ENCODE measurements at places on chromosomes 1 and 21. TPM values are rescaled to one million over a fixed set of nuclear protein-coding genes. Genes with fewer than 3 reads are reported as not detected.
A peak's percentile ranks its signal among the peaks of the same experiment; 100 is the strongest.

Gene CNR2
- total RNA-seq = not detected

Gene FYB2
- total RNA-seq = not detected

DNA sequence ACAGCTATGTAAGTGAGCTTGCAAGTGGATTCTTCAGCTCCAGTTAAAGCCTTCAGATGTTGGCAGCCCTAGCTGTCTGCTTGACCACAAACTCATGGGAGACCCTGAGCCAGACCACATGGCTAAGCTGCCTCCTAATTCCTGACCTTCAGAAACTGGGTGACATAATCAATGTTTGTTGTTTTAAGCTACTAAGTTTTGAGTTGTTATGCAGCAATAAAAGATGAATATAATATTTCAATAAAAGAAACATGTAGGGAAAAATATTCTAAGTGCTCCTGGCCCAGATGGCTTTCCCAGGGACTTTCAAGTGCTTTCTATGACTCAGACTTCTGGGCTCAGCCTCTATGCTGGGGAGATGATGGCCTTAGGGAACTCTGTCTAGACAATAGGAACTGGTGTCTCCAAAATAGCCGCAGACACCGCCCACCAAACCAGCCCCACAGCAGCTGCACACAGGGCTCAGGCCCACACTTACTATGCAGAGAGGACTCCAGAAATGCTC is 20.3 kb upstream of the AZIN2 start:
- DNase-seq = peak; percentile 96

DNA sequence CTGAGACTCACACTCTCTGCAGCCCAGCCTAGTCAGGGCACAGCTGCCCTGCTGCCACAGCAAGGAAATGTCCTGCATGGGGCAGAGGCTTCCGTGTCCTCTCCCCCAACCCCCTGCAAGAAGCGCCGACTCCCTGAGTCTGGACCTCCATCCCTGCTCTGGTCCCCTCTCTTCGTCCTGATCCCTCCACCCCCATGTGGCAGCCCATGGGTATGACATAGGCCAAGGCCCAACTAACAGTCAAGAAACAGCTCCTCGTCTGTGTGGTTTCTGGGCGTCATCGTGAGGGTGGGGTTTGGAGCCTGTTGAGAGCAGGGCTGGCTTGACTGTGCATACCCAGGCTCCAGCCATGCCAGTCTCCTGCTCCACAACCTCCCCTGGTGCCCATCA is 19.5 kb downstream of the FAAH start:
- DNase-seq = no peak

DNA sequence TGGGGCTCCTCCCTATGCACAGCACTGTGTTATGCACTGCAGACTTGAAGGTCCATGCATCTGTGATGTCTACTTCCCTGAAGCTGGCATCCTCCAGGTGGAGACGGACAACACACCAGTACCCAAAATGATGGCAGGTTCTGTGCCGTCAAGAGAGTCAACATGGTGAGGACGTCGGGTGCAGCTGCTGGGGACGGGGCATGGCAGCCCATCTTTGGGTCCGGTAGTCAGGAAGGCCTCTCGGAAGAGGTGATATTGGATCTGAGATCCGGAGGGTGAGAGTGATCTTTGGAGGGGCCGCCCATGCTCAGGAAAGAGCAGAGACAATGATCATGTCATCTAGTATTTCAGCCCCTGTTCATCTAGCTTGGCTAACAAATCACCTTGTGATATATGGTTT is 104.1 kb downstream of the RIPK4 start:
- DNase-seq = no peak

Gene C1orf116
- total RNA-seq = 0.11 TPM

Gene BTBD8
- total RNA-seq = 2.3 TPM

Gene TSHB
- total RNA-seq = not detected

- no peak for DNase-seq
These were observed 140.7 kb downstream of the DHRS3 start for GRCh38 chr1:12477314-12477713.

DNA sequence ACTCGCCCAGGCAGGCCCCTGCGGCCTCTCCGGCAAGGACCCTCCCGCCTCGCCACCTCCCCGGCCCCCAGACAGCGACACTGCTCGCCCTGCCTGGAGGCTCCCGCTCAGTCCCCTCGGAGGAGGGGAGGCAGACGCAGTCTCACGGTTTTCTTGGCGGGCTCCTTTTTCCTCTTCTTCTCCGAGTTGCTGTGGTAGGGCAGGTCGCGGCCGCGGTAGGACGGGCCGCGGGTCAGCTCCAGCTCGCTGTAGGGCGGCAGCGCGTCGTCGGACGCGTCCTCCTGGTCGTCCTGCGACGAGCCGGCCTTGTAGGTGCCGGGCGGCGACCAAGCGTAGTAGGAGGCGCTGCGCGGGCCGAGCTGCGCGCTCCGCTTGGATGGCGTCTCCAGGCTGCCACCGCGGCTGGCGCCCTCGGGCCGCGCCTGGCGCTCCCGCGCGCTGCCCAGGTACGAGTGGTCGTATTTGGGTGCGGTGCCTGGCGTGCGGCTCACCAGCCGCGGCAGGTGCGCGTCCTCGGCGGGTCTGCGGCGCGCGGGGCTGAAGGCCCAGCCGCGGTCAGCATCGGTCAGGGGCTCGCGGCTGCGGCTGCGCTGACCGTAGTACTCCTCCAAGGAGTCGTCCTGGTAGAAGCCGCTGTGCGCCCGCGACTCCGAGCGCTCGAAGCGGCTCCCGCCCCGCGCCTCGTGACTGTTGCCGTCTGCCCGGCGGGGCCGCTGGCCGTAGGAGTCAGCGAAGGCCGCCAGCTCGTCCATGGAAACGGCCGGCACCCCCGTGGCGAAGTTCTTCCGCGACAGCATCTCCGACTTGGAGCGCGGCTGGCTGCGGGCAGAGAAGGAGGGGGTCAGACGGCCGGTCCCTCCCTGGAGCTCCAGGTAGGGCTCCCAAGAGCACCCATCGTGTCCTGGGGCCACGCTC is 44.8 kb upstream of the TADA1 start:
- no peak for DNase-seq

Gene TESK2
- total RNA-seq = 0.91 TPM

- no peak for DNase-seq
These were observed 14.7 kb upstream of the MT1HL1 start for GRCh38 chr1:237018896-237019295.

Gene OR2M4
- total RNA-seq = not detected

Gene KPRP
- total RNA-seq = not detected

Gene FMO2
- not detected for total RNA-seq

GRCh38 chr1:3891329-3891865 is 8.7 kb downstream of the C1orf174 start:
- DNase-seq = no peak

Gene PAPPA2
- total RNA-seq = not detected

- DNase-seq = no peak
These were observed 3.1 kb downstream of the PRUNE1 start for GRCh38 chr1:151011154-151011850.

- no peak for DNase-seq
These were observed 3.9 kb downstream of the FNDC7 start for GRCh38 chr1:108716437-108717230.

Gene SLC30A10
- not detected for total RNA-seq

Gene UBL4B
- not detected for total RNA-seq

Gene OLIG1
- total RNA-seq = not detected

Gene NTMT2
- not detected for total RNA-seq

DNA sequence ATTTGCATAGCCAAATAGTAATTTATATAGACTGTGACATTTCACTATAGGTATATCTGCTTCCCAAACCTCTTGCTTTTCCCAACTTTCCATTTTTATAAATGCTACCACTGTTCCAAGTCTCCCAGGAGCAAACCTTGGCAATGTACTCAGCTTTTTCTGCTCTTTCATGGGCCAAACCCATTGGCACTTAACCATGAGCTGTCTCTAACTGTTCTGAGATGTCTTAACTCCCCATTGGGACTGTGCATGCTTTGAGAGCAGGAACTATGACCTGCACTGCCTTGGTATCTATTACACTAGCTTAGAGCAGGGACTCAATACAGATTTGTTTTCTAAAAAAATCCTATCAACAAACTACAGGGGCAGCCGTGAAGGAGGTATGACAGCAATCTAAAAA is 22.5 kb upstream of the KHDRBS1 start:
- no peak for DNase-seq

DNA sequence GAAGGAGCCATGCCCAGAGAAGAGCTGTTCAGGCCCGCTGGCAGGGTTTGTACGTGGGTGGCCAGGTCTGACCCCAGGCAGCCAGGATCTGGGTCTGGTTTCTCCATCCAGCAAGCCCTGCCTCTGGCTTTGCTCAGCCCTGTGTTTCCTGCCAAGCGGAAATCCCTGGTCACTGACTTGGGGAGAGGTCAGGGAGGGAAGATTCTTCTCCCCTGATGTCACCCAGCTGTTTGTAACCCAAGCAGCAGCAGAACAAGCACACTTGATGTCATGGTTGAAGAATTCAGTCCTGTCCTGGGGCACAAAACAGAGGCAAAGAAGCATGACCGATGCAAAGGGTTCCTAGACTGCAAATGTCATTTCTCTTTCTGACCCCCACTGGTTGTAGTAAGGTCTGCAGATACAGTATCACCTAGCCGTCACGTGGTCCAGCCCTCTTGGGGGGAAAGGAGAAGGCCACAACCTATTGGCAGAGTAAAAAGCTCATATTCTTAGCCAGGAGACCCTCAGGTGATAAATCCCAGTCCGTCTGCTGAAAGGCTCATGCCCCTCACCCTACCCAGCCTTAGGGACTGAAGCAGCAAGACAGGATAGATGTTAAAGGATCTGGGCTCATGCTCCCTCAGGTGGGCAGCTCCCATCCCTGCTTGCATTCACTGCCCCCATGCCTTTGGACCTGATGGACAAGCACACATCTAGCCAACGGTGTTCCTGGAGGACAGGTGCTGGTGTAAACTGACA is 120.9 kb downstream of the SYT2 start:
- peak; percentile 99 for DNase-seq

DNA sequence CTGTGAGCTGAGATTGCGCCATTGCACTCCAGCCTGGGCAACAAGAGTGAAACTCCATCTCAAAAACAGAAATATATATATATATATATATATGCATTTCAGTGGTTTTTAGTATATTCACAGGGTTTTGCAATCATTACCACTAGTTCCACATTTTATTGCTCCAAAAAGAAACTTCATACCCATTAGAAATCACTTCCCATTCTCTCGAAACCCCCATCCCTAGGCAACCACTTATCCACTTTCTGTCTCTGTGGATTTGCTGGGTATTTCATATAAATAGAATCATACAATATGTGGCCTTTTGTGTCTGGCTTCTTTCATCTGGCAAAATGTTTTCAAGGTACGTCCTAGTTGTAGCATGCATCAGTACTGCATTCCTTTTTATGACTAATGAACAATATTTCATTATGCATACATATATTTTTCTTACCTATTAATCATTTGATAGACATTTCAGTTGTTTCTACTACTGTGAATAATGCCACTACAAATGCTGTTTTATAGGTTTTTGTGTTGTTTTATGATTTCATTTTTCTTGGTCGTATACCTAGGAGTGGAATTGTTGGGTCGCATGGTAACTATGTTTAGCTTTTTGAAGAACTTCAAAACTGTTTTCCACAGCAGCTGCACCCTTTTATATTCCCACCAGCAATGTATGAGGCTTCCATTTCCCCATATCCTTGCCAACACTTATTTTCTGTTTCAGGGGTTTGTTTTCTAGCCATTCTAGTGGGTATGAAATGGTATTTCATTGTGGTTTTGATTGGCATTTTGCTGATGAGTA is 95.9 kb downstream of the PHTF1 start:
- DNase-seq = no peak

Gene TRIM58
- 33.5 TPM for total RNA-seq

- DNase-seq = no peak
These were observed 2.6 kb upstream of the RNF2 start for GRCh38 chr1:185042737-185043136.

DNA sequence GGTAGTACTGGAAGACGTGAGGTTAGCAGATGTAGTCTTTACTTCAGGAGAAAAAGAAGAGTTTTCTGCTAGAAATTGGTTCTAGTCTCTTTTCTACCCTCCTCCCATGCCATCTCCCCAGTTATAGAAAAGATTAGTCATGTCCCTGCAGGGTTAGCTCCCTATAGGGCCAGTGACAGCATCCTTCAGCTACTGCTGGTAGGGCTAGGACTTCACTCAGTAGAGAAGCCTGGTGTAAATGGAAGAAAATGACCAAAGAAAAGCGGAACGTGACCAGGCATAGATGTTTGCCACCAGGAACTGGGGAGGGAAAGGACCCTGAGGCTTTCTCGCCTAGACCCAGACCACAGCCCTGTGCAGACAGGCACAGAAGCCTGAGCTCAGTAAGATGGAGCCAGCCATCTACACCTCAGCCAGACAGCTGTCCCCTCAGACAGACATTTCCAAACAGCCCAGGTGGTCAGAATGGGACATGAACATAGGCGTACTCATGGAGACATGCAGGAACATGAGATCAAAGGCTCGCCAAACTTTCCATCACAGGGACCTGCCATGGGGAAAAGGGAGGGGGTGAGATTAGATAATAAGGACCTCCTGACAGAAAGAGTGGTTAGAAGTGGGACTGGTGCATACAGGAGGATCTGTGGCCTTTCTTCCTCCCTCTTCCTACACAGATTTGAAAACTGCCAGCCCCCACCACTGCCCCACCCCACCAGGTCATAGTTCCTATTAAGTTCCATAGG is 23.5 kb upstream of the SLAMF9 start:
- no peak for DNase-seq

Gene C1orf122
- 60.5 TPM for total RNA-seq

DNA sequence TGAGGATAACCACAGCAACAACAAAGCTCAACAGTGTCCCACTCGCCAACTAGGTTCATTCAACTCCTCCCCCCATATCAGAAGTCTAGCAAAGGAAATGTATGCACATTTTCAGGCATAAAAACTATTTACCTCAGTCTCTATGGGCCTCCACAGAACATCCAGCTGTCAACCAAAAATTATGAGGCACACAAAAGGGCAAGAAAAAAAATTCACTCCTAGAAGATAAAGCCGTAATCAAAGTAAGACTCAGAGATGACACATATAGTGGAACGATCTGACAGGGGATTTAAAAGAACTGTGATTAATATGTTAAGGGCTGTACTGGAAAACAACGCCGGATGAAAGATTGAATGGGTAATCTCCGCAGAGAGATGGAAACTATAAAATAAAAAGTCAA is 158.7 kb downstream of the NTPCR start:
- DNase-seq = no peak

GRCh38 chr21:42627527-42628289 is 25.7 kb upstream of the PDE9A start:
- DNase-seq = no peak

DNA sequence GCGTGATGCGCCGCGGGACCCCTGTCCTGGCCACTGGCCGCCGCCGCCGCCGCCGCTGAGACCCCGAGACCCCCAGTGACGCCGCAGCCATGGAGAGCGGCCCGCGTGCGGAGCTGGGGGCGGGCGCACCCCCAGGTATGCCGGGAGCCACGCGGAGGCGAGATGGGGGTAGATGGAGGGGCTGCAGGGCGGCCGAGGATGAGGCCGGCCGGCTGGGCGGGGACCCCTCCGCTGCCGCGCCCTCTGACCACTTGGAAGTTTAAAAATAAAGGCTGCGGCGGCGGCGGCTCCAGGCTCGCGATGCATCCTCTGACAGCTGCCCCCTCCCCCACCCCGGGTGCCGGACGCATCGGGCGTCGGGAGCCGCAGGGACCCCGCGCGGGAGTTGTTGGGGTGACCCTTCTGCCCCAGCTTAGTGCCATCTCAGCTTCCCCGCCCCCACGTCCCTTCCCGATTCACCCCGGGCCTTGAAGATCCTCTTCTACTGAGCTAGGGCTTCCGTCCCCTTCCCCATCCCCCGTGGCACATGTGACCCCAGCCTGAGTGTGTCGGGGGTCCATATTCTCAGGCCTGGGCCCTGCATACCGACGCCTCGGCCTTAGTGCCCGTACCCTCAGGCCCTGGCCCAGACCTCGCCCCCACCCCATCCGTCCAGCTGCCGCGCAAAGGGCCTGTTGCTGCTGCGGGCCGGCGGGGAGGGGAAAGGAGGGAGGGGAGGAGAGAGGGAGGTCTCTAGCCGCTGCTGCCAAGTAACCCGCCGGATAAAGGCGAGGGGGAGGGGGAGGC is 562 bp downstream of the MAP7D1 start:
- peak; percentile 77 for DNase-seq

Gene CELA2A
- not detected for total RNA-seq
